Kasumi-1 (cell line): ENCODE measurements at places on chromosomes 3 and 15.
A peak's percentile ranks its signal among the peaks of the same experiment; 100 is the strongest.

DNA sequence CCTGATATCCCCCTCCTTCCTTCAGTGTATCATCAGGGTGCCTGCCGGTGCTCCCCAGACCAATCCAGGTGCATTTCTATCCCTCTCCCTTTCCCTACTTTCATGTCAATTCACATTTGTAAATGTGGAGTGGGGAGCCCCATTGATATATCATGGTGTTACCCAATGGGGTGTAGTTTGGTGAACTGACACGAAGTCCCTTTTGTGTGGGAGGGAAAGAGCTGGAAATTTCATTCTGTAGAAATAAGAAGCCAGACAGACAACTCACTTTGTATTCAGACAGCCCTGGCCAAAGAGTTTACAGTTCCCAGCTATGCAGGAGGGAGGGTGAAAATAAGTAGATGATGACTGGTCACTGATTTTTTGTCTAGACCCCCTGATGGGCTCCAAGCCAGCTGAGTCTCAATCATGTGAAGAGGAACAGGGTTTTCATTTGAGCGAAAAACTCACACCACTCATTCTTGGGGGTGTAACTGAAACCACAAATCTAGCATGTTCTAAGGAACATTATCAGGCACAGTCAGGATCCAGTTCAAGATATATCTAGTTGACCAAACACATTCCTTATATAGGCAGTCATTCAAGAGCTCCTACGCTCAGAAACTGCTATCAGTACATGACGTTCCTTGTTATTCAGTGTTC, 58.9 kb downstream of the LMCD1 start:
- no peak for DNase-seq

DNA sequence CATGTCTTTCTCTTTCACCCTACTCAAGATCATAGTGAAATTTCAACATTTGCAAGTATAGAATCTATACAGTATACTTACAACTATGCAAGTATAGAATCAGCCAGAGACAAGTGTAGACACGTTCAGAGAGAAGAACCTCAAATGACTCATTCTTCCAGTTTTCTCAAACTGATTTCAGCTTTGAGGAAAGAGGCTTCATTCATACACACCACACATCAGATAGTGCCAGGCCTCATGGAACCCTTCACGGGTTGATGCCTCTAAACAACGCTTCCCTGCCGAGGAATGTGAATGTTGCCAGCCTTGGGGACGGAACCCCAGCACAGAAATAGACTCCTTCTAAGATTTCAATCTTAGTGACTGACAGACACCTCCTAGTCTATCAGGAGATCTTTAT, 135.7 kb downstream of the FOXP1 start:
- DNase-seq: peak; percentile 51

DNA sequence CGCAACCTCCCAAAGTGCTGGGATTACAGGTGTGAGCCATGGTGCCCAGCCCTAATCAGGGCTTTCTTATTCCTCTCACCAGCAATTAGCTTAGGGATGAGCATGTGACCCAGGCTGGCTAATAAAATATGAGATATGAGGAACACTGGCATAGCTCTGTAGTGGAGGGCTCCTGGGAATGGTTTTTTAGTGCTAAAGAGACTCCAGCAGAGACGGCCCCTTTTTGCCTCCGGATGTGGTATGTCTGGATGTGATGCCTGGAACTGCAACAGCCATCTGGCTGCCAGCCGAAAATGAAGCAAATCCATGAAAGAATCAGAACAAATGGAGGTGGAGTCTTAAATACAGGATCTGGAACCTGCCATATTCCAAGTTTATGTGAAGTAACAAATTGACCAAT, 69.1 kb upstream of the MAGI1 start:
- DNase-seq: no peak

DNA sequence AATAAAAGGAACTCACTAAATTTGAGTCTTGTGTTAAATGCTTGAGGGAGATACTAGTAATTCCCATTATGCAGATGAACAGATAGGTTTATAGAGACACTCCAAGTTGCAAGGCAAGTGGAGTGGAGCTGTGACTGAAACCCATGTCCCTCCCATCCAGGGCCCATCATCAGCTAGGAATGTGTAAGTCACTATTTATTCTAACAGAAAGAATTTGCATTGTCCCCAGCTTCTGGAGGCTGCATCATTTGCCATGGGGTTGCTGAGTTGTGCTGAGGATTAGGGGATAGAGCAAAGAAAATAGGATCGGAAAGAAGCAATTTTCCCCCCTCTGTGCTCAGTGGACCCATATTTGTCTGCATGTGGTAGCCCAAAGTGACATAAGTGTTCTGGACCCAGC, 197.4 kb upstream of the RGMA start:
- no peak for DNase-seq

DNA sequence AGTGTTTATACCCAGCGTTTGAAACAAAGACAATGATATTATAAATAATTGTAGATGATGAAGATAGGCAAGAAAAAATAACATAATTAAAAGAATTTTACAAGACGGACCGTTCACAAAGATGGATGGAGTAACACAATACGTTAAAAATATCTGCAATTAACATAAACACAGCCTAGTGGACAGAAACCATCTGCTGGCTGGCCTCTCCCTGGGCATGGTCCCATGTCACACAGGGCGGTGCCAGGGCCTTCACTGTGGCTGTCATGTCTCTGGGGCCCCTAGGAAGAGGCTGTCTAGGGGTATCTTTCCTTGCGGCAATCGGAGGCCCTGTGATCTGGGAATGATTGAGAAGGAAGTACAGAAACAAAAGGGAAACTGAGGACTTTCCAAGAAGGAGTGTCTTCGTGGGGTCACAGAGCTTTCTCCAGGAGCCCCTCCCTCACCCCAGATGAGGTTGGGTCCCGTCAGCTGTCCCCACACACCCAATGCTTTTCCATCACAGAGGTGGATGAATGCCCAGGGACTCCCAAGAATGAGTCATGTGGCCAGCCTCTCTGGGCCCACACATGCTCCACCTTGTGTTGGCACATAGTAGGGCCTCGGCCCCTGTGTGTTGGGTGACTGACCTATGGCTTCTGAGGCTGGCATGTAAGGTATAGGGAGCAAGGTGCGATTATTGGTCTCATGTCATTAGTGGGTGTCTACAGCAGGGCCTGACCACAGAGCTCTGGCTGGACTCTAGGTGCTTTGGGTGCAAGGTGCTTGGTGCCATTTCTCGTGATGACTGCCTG, 87.1 kb downstream of the DNAJB8 start:
- no peak for DNase-seq

DNA sequence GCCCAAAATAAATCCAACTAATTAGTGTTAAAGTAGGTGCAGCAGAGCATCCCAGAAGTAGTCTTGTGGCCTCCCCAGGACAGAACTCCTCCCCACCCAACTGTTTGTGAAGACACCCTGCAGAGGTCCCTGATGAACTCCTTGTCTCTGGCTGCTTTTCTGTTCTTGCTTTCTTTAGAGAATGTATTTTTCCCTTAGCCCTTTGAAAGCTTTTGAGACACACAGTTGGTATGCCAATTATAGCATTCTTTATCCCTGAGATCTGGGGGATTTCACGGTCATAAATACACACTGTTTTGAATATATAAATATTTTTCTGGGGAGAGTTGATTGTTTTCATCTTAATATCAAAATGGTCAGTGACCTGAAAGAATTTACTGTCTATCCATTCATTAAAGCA, 9.8 kb downstream of the TFG start:
- no peak for DNase-seq

- DNase-seq: peak; percentile 79
Measured at GRCh38 chr3:5431811-5432378, 244.4 kb downstream of the EDEM1 start.

GRCh38 chr15:96093063-96093462, 237.4 kb upstream of the NR2F2 start:
- DNase-seq: no peak

DNA sequence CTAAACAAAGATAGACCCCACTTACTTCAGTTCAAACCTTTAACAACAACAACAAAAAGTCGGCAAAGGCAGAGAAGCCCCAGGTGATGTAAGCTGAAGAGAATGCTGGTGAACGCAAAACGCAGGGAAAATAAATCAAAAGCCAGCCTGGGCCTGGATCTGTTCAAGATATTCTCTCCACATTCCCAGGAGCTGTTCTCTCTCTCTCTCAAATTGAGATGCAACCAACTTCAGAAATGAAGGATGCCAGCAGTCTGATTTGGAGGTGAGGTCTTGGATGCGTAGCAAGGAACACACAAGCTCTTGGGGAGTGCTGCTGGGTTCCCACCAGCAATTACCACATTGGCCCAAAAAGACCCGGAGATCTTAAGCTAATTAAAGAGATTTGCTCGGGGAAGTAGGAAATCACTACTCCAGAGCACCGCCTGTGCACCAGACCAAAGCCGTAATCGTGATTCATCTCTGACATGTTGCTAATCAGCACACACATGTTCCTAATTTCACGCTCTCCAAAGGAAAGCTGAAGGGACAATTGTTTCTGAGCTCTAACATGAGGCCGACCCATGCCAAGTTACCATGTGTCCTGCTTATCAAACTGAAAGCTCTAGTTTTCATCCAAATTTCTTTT, 37.1 kb downstream of the IL17RD start:
- DNase-seq: no peak

DNA sequence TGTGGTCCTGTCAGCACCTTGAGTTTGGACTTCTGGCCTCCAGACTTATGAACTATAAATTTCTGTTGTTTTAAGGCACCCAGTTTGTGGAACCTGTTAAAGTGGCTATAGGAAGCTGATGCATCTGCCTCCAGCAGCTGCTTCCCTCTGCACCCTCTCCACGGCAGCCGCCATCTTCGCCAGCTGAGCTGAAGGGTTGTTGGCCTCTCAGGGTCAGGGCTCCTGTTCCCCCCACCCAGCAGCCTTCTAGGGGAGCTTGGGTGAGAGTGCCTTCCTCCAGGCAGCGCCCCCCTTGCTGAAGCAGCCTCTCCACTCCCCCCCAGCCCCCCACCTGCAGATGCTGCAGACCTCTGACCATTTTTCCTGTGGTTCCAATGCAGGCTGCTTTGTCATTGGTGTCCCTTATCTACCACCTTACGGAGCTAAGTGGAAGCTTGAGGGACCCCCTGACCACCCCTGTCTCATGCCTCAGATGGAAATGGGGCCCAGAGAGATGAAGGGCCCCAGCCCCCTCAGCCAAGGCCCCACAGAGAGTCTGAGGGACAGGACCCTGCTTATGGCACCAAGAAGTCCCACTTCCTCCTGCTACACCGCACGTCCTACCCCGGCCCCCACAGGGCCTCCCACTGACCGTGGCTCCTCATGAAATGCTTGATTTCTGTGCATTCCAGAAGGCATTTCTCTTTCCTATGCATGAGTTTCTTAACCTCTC, 61.4 kb upstream of the TLE3 start:
- DNase-seq: no peak

GRCh38 chr3:120052677-120053076, 41.6 kb downstream of the GSK3B start:
- no peak for DNase-seq

DNA sequence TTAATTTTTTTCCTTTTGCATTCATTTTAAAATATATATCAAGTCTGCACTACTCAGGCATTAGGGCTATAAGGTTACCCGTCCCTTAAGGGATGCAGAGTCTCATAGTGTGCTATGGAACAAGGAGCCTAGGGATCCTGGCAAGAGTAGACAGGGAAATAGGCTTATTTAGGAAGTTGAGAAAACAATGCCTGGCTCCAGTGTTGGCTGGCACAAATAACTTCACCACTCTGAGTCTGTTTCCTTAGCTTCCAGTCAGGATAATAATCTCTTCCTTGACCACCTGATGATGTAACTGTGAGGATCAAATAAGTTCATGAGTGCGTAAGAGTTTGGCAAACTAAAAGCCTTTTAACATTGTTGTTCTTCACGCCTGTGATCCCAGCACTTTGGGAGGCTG, 540.8 kb upstream of the IL12A start:
- DNase-seq: no peak

GRCh38 chr15:22968366-22968765, 11.8 kb downstream of the CYFIP1 start:
- no peak for DNase-seq

- no peak for DNase-seq
Measured at GRCh38 chr3:101962055-101962454, 112.7 kb downstream of the NFKBIZ start.

DNA sequence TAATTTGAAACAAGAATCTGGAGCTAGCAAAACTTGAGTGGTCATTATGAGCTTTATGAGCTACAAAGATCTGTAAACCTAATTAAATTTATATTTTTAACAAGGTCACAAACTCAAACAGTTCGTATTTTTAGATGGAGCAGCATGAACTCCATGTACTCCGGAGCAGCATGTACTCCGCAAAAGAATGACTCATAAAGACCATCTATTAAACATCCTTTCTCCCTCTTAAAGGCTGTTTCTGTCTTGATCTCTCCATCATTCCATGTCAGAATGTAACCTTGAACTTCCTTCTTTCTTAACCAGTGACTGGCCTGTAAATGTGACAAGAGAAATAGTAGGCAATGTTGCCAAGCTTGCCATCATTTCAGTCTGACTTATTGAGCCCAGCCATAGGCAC, 696.9 kb downstream of the ZNF385D start:
- DNase-seq: no peak

DNA sequence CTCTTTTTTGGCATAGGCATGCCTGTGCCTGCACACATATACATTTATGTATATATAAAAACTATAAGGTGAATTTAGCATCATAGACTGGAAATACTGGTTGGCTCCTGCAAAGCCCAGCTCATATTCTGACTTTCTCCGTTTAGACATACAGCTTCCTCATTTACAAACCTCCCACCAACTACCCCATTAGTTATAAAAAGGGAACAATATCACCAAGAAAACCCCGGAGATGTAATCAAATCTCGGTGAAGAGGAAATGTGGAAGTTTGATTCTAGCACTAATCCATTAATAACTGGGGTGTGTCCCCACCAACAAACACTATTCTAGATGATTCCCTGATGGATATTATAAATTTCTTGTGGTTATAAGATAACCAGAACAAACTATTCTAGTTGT, 517.7 kb upstream of the TBL1XR1 start:
- peak; percentile 95 for DNase-seq

- DNase-seq: no peak
Measured at GRCh38 chr3:59267021-59267420, 217.2 kb upstream of the CFAP20DC start.

DNA sequence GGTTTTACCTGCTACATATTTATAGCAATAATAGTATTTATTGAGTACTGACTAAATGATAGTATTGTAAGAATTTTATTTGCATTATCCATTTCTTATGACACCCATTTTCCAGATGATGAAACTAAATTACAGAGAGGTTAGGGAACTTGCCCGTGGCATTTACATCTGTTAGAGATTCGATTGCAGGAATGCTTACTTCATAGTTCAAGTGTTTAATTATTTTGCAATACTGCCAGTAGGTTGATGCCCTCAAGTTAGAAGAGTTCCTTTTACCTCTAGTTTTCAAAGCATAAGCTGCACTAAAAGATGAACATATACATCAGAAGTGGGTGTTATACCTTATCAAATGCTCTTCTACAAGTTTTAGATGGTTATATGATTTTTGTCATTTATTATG, 362.8 kb upstream of the RGMA start:
- no peak for DNase-seq

DNA sequence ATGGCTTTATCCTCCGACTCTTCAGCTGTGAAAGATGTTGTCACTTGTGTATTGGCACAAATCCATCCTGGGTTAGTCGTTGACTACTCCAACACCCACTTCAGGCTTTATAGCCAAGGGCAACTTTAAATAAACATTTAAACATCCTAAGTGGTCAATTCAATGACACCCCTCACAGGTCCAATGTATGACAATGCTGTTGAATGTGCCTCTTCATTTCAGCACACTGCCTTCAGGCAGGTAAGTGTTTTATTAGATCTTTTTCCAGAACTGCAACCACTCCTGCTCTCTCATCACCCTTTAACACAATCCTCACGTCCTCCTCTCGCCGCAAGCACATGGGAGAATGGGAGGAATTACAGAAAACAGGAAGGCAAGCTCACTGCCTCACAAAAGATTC, 30.3 kb downstream of the IL12A start:
- no peak for DNase-seq
